Central memory CD4-positive, alpha-beta T cell (primary cell): ENCODE measurements at places on chromosomes 16 and 17.

GRCh38 chr17:39975801-39976200, 4.8 kb upstream of the PSMD3 start:
- DNase-seq: no peak

DNA sequence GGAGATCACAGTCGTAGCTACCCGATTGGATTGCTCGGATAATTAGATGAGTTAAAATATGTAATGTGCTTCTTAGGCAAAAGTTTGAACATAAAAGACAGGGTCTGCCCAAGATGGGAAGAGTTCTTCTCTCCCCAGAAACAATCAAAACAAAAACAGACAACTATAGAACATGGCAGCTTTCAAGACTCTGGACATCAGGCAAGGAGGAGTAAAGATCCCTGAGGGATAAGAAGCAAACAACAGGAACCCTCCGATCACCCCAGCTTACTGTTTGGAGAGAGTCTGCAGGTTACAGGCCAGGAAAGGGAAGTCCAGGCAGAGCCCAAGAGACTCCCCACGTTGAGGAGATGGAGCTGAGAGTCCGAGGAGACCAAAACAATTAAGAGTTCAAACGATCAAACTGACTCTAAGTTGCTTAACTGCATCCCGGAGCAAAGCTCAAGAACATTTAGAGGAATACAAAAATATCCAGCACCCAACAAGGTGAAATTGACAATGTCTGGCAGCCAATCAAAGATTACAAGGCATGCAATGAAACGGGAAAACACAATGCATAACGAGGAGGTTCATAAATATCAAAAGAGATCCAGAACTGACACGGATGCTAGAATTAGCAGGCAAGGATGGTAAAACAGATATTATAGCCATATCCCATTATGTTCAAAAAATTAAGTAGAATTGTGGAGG, 3.9 kb downstream of the ASGR2 start:
- DNase-seq: no peak

GRCh38 chr16:51556694-51557340, 405.7 kb upstream of the SALL1 start:
- DNase-seq: no peak

DNA sequence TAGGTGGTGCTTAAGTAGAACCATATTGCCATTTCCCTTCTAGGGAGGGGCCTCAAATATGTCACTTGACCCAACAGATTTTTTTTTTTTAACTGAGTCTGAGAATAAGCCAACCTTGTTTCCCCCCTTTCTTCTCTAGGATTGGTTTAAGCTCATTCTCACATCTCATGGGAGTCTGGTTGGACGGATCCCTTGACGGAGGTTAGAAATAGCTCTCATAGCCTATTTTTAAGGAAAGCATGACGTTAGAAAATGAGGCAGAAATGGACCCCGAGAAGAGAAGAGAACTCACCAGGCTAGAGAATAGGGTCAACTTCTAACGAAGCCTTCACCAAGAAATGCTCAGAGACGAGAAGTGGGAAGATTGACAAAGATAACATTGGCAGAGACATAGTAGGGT, 95.1 kb upstream of the ZFHX3 start:
- DNase-seq: no peak

GRCh38 chr17:42674755-42675347, 1.9 kb downstream of the PLEKHH3 start:
- DNase-seq: no peak

GRCh38 chr16:82660075-82660645, 33.4 kb downstream of the CDH13 start:
- peak; percentile 62 for DNase-seq

DNA sequence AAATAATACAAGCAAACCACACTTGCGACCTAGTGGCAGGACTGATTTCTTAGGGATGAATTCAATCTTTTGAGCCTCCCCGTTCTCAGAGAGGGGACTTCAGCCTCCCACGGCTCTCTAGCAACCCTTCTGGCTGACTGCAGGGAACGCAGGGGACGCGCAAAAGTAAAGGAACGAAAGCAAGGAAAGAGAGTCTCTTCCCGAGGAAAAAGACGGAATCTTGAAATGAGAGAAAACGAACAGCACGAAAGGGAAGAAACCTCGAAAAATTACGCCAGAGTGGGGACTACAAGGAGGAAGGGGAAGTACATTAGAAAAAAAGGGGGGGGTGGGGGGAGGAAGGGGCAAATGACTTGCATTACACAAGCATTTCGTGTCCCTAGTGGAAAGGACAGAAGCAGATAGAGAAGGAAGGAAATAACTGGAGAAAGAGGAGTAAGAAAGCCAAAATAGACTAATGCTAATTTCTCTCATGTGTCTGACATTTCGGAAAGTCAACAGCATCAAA, 1.2 kb downstream of the GRB2 start:
- peak; percentile 56 for DNase-seq

DNA sequence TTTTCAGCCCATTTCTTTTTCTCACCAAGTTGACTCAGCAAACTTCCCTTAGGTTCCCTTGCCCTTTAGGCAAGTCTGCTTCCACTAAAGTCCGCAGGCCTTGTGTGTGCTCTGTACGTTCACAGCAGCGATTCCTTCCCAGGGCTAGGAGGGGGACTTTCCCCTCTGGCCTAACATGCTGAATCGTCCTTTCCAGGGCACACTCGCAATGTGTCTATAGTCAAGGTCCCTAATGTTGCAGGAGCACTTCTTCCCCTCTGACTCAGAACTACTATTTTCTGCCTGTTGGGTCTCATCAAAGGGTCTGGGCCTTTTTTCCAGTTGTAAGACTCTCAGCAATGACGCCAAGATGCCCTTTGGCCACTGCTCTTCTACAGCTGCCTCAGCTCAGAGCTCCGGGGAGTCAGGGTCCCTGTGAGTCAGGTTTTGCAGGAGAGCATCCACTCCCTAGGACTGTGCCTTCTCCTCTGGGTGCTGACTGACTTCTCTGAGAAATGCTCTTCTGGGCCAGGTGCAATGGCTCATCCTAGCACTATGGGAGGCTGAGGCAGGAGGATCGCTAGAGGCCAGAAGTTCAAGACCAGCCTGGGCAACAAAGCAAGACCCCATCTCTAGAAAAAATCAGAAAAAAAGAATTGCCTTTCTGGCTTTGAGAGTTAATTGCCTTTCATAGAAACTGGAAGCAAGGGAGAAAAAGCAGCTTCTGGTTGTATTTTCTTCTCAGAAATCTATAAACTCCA, 64.4 kb upstream of the TBX2 start:
- no peak for DNase-seq

- DNase-seq: peak; percentile 44
These were observed 6.4 kb downstream of the C16orf86 start for GRCh38 chr16:67672739-67673662.

DNA sequence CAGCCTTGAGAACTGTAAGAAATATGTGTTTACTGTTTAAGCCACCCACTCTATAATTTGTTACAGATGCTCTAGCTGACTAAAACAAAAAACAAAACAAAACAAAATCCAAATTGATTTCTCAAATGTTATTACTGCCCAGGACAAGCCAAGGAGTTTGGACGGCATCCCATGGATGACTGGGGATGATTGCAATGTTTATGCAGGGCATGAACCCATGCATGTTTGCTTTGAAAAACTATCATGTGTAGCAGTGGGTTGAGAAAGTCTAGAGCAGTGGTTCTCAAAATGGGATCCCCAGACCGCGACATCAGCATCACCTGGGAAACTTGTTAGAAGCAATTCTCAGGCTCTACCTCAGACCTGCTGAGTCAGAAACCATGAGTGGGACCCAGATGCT, 223.2 kb upstream of the PSMD7 start:
- DNase-seq: no peak

GRCh38 chr17:80795754-80796153, 195.9 kb upstream of the CHMP6 start:
- no peak for DNase-seq

GRCh38 chr16:57525761-57526160, 10.6 kb downstream of the CCDC102A start:
- no peak for DNase-seq
